Renal cortical epithelial cell (primary cell): ENCODE measurements at places on chromosomes 4 and X. TPM values are rescaled to one million over a fixed set of nuclear protein-coding genes. Genes with fewer than 3 reads are reported as not detected.

The UCHL1 gene
- total RNA-seq = 556 and 1,155 TPM in 2 replicates

The AWAT2 gene
- not detected in 2 replicates for total RNA-seq

The CRMP1 gene
- total RNA-seq = 0.25 TPM in 1 of 2 replicates, not detected in the other

The RWDD4 gene
- total RNA-seq = 23.4 and 28.5 TPM in 2 replicates

The ARR3 gene
- not detected in 2 replicates for total RNA-seq

The LIMCH1 gene
- total RNA-seq = 17.7 and 65.0 TPM in 2 replicates

The PRSS12 gene
- 2.0 and 10.8 TPM in 2 replicates for total RNA-seq

The CLIC2 gene
- 0.35 and 0.52 TPM in 2 replicates for total RNA-seq

The PCDH7 gene
- total RNA-seq = 0.94 and 4.0 TPM in 2 replicates

The CUL4B gene
- total RNA-seq = 24.3 and 59.0 TPM in 2 replicates

The PITX2 gene
- total RNA-seq = 0.30 TPM in 1 of 2 replicates, not detected in the other

The SULT1E1 gene
- 0.30 TPM in 1 of 2 replicates, not detected in the other for total RNA-seq

The MXRA5 gene
- total RNA-seq = 0.17 and 6.0 TPM in 2 replicates

The ERVMER34-1 gene
- 5.4 and 8.7 TPM in 2 replicates for total RNA-seq

The RXFP1 gene
- 0.10 TPM in 1 of 2 replicates, not detected in the other for total RNA-seq

The HS6ST2 gene
- total RNA-seq = 3.5 and 8.2 TPM in 2 replicates

The EPGN gene
- 5.3 and 22.7 TPM in 2 replicates for total RNA-seq

The ARMCX4 gene
- 0.69 and 5.5 TPM in 2 replicates for total RNA-seq

The MAB21L2 gene
- total RNA-seq = not detected in 2 replicates

The KLB gene
- total RNA-seq = not detected in 2 replicates

The IL1RAPL2 gene
- total RNA-seq = not detected in 2 replicates

The STPG2 gene
- 0.75 and 0.87 TPM in 2 replicates for total RNA-seq

The TMEM131L gene
- total RNA-seq = 4.7 and 7.8 TPM in 2 replicates

The CDX4 gene
- total RNA-seq = not detected in 2 replicates

The TACR3 gene
- total RNA-seq = not detected in 2 replicates

The TECRL gene
- total RNA-seq = not detected in 2 replicates

The GRXCR1 gene
- total RNA-seq = not detected in 2 replicates

The GPAT3 gene
- 6.7 and 18.9 TPM in 2 replicates for total RNA-seq

The PCDH19 gene
- 0.15 and 0.17 TPM in 2 replicates for total RNA-seq

The ARMCX1 gene
- 28.1 and 29.2 TPM in 2 replicates for total RNA-seq

The FGFRL1 gene
- total RNA-seq = 14.1 and 48.5 TPM in 2 replicates

The DDX60 gene
- 23.9 and 43.2 TPM in 2 replicates for total RNA-seq

The DUSP21 gene
- total RNA-seq = not detected in 2 replicates

The TCEAL1 gene
- 19.6 and 28.8 TPM in 2 replicates for total RNA-seq

The DGKK gene
- total RNA-seq = not detected in 2 replicates

The BRS3 gene
- 0.05 TPM in 1 of 2 replicates, not detected in the other for total RNA-seq

The SEC24B gene
- 13.2 and 34.6 TPM in 2 replicates for total RNA-seq

The CHRDL1 gene
- 36.6 and 39.8 TPM in 2 replicates for total RNA-seq

The ASB9 gene
- total RNA-seq = 3.0 and 4.0 TPM in 2 replicates

The GPRIN3 gene
- total RNA-seq = 0.87 and 3.5 TPM in 2 replicates
